ENCODE measurements at places on chromosomes 13 and 19. TPM values are rescaled to one million over a fixed set of nuclear protein-coding genes. Genes with fewer than 3 reads are reported as not detected.

The KLK6 gene
- not detected for total RNA-seq

DNA sequence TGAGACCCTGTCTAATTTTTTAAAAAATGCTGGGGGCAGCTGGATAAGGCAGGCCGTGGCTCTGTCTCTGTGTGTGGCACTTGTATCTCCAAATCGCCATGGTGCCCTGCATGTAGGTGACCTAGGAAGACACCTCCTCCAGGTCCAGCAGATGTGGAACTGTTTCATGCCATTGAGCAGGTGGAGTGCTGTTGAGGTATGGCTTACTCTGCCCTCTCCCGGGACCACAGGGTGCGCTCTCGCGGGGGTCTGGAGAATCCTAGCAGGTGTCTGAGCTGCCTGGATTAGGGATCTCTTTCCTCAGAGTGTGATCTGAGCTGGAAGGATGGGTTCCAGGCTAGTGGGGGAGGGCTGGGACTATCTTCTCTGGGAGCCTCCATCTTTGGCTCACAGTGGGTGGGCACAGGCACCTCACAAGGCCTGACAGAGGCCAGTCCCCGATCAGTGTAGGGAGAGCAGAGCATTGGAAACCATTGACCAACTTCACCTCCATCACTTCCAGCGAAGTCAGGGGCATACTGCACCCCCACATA lies 67.7 kb upstream of the TM9SF2 start:
- DNase-seq: no peak

DNA sequence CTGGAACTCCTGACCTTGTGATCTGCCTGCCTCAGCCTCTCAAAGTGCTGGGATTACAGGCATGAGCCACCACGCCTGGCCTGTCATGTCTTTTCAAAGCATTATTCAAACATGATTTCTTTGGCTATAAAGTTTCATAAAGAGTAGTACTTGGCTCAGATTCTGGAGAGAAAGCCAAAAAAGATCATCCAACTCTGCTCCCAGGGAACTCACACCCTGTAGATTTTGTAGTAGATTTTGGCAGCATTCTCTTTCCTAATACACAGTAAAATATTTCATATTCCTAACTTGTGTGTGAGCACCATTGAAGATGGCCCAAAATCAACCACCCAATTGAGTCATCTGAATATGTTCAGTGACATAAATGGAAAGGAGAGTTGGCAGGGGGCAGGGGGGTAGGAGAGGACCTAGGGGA lies 48.4 kb downstream of the CAB39L start:
- DNase-seq: no peak

GRCh38 chr13:75482820-75483079 lies 781 bp upstream of the TBC1D4 start:
- no peak for DNase-seq

DNA sequence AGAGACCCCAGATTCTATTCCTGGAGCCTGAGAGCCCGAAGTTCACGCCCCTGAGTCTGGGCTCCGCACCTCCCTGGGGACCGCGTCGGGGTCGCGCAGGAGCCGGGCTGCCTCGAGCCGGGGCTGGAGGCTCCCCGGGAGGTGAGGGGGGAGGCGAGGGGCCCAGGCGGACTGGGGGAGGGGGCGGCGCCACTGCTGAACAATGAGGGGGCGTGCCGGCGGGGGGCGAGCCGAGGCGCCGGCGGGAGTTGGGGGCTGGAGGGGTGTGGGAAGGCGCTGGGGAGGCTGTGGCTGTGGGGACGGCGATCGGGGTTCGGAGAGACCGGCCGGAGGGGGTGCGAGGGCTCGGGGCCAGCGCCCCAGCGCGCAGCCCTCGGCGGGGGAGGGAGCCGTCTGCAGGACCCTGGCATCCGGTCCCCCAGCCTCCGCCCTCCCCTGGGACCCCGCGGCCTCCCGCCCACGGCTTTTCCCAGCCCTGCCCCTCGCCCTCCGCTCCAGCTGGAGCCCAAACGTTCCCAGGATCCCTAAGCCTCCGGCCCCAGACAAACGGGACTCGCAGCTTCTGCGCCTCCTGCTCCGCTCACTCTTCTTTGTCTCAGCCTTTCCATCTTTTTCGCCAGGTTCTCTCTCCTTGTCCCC lies 922 bp downstream of the PLEKHG2 start:
- peak; percentile 76 for DNase-seq

GRCh38 chr13:92984151-92984550 lies 242.5 kb upstream of the GPC6 start:
- DNase-seq: no peak

The CRLF1 gene
- total RNA-seq: 3.0 TPM

DNA sequence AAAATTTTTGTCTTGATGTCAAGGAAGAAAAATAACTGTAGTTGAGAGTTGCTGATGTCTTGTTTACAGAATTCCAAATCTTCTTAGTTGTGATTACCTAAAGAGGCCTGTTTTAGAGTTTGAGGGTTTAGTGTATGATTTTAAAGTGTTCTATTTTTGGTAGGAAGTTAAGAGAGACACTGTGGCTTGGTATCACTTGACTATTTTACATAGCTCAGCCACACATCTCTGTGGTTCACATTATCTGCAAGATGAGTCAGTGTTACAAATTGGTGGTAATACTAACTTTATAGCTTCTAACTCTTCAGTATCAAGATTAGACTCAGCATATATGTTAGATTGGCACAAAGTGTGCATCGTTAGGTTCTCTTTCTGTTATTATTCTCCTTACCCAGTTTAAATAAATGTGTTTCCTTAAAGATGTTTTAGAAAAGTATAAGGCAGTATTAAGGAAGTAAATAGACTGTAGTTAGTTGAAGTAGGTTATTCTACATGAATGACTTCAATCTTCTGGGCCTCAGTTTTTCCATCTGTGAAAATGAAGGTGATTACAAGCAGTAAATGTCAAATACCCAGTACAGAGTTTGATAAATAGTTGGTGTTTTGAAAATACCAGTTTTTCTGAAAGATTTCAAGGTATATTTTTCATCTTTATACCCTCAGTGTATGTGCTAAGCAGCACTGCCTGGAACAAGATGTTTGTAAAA lies 33.4 kb downstream of the COG6 start:
- peak; percentile 53 for DNase-seq

DNA sequence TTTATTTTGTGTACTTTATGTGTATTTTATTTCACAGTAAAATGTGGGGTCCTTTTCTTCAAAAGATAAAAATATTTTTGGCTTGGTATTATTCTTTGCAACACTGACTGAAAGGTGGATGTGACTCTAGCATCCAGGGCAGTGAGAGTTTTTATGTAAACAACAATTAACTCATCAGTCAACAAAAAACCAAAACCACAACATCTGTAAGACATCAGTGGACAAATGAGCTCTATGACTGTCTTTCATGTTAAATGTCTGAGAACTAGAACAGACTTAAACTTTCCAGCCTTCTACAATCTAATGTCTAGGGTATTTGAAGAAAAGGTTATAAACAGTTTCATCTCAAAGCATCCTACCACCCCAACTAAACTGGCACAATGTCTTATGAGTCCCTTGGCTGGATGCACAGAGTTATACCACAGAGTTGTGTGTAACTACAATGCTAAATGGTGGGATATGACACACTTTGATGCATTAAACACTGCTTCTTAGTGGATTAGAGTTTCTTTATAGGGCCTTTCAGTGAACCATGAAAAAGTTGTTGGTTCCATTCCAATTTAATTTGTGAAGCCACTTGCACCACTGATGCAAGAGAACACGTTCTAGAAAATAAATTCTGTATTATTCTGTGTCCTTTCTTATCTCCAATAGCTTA lies 544.2 kb upstream of the KLF12 start:
- no peak for DNase-seq

- DNase-seq: peak; percentile 27
These were observed 21.1 kb downstream of the LATS2 start for GRCh38 chr13:21040120-21040826.

- DNase-seq: no peak
These were observed 21.5 kb downstream of the OLFM4 start for GRCh38 chr13:53050151-53050550.

The FTL gene
- total RNA-seq: 6,638 TPM

The ATP4B gene
- total RNA-seq: not detected

The PLIN5 gene
- not detected for total RNA-seq

The OSCAR gene
- 0.22 TPM for total RNA-seq

DNA sequence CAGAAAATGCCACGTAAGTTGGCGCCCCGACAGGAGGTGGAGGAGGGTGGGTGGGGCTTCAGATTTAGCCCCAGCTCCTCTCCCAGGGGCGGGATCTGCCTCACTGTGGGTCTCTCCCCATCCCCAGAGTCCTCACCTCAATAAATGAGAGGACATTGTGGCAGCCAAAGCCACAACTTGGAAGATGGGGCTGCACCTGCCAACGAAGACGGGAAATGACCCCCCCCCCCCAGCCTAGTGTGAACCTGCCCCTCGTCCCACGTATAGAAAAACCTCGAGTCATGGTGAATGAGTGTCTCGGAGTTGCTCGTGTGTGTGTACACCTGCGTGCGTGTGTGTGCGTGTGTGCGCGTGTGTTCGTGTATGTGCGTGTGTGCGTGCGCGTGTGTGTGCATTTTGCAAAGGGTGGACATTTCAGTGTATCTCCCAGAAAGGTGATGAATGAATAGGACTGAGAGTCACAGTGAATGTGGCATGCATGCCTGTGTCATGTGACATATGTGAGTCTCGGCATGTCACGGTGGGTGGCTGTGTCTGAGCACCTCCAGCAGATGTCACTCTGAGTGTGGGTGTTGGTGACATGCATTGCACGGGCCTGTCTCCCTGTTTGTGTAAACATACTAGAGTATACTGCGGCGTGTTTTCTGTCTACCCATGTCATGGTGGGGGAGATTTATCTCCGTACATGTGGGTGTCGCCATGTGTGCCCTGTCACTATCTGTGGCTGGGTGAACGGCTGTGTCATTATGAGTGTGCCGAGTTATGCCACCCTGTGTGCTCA lies 1.5 kb upstream of the TRAPPC5 start:
- peak; percentile 63 for DNase-seq

The KASH5 gene
- total RNA-seq: 0.52 TPM

- DNase-seq: peak; percentile 91
These were observed 146.7 kb upstream of the FNDC3A start for GRCh38 chr13:48828962-48829411.

DNA sequence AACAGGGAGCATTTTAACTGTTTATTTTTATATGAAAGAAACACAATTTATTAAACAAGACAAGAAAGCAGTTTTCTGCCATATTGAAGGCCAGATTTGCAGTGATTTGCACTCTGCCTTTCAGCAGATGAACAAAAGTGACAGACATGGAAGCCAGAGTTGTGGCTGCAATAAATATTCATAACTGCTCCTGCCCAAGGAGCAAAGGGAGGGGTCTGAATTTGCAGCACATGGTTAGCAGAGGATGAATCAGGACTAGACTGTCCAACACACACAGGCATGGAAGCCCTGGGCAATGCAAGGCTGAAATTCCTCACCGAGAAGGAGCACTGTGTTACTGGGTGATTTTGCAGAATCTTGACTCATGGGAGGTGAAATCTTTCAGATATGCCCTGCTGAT lies 418.2 kb downstream of the DCT start:
- DNase-seq: no peak

The BICRA gene
- total RNA-seq: 1.0 TPM
